ENCODE measurements at places on chromosomes 6 and 20.

DNA sequence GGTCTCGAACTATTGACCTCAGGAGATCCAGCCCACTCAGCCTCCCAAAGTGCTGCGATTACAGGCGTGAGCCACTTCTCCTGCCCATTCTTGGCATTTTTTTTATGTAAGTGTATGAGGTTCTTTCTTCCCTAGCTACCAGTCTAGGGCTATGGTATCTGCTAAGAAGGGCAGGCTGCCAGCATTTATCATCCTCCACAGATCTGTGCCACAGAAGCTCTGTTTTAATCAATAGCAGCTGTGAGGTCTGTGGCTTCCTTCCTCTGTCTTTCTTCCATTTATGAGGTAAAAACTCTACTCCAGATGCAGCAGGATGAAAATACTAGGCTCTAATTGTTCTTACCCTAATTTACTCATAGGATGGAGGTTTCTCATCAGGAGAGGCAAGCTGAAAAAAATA lies 1382.4 kb upstream of the ADGRB3 start:
- DNase-seq, result peak; percentile 7

- DNase-seq, result no peak
Observed at GRCh38 chr6:159376516-159377158, 207.4 kb downstream of the FNDC1 start.

DNA sequence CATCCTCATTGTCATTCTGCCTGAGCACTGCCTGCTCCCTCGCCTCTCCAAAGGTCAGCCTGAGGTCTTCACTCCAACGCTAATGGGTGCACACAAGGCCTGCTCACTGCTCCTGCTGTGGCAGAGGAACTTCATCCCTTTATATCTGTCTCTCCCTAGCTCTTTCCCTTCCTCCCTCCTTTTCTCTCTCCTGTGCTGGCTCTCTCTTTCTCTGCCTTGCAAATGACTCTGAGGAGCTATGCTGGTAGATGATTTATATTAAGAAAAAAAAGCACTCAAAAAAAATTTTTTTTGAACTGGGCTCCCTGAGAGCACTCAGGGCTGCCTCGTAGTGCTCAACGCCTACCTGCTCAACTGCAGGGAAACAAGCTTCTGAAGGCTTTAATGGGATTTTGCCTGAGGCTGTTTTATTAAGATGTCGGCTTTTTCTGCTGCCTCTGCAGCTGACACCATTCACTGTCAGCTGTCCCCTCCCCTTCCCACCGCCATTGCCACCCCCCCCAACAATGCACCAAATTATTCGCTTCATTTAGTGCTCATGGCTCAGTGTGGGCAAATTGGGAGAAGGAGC lies 137.7 kb upstream of the DEFB112 start:
- DNase-seq, result peak; percentile 53

GRCh38 chr20:41627611-41628244 lies 9.6 kb upstream of the CHD6 start:
- no peak for DNase-seq

DNA sequence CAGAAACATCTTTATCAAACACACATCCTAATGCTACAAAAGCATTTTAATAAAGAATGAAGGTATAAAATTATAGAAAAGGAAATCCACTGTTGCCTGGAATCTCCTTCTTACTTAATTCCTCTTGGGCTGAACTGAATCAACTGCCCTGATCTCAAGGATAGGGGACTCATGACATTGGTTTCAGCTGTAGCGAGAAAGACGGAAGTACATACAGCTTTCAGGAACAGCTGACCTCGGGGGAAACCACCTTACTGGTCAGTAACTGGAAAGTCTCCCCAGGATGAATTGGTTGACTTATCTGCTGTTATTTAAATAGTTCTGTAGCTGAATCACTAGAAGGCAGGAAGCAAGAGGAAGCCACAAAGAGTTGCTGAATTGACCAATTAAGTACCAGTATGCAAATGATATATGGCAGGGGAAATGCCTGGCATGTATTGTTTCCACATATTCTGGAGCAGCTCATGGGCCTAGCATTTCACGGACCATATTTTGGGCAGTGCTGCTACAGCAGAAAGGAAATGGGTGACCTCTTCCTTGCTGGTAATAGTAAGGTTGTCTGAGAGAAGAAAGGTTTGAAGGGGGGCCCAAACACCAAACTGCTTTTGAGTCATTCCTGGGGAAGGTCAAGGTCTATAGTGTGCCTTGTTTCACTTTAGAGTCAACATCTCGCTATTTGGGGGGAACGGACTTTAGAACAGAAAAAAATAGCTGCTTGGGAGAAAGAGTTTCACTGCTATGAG lies 43.7 kb upstream of the MAP7 start:
- no peak for DNase-seq

DNA sequence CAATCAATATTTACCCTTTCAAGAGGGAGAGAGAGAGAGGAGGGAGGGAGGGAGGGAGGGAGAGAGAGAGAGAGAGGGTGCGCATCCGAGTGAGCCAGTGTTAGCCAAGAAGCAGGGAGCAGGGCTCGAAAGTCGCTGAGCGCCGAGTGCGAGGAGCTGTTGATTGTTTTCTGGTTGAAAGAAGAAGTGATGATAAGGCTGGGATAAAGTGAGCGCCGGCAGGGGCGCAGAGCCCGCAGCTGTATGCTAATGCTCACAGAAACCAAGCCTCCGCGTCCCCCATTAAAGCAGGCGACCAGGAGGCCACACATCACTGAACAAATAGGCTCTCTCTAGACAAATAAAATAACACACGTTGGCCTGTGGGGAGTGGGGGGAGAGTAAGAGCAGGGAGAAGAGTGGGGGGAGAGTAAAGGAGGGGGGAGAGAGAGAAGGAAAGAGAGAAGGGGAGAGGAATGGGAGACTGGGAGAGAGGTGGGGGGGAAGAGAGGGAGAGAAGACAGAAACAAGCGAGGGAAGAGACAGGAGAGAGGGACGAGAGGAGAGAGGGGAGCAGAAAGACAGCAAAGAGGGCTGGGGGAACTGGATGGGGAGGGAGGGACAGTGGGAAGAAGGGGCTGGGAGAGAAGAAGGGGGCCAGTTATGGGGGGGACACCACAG lies 5.0 kb upstream of the INSM1 start:
- DNase-seq, result peak; percentile 100

DNA sequence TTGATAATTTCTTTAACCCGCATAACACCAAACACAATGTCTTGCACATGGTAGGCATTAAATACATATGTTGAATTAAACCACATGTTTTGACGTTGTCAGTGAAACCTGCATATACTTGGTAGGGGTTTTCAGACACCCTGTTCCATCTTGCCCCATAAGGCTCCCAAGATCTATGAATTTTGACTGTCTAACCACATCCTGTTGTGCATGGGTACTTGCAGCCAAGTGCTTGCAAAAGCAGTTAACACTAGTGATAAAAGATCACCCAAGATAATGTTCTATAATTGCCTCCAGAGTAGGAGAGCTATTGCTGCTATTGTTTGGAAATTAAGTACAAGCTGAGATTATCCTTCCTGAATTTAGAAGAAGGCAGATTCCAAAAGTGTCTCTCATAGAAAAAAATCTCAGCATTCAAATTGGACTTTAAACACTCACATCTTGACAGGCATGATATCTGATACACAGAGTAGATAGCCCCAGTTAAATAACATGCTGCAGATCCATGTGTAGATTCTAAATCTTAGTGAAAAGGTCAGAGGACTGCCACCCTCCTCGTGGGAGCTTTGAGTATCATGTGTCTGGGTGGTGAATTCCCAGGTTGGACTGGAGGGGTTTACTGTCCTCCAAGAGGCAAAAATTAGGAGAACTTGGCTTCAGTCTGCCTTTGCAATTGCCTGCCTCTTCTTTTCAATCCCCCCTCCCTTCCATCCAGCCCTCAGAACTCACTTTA lies 25.8 kb upstream of the CCN6 start:
- no peak for DNase-seq

GRCh38 chr20:6769903-6770785 lies 2.7 kb downstream of the BMP2 start:
- DNase-seq, result no peak

DNA sequence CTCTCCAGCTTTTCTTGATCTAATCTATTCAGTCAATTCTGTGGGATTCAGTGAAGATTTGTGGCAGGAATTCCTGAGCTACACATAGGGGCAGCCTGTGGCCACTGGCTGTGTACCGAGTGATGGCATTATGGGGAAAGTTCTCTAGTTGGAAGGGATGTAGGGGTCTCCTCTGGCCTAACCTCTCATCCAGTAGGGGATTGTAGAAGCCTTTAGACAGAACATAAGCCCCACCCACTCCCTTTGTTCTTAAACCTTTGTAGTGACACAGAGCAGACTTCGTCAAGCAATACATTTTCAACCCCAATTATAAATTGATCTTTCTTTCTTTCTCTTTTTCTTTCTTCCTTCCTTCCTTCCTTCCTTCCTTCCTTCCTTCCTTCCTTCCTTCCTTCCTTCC lies 188.9 kb downstream of the QKI start:
- DNase-seq, result no peak

DNA sequence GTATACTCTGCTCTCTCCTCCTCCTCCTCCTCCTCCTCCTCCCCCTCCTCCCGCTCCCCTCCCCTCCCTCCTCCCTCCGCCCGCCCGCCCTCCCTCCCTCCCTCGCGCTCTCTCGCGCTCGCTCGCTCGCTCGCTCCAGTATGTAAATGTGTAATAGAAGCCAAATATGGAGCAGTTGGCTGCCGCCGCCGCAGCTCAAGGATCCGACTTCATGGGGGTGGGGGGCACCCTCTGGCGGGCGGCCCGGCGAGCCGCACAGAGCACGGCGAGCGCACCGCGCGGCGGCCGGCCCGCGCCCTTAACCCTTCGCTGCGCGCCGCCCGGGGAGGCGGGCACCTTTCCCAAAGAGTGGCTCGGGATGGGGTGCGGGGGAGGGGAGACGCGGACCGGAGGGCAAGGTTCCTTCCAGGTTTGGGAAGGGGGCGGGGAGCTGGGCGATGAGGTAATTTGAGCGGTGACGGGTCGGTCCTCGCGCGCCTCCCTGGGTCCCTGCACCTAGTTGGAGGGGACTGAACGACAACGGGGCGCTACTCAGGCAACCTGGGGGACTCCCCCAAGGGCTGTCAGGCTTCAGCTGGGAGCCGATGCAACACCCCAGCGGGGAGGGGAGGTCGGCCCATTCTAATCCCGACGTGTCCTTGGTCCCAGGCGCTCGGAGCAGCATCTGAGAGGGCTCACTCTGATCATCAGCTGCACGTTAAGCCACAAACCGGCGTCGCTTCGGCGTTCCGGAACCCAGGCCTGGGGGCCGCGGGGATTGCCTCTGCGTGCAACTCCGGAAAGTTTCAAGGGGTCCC lies 409 bp upstream of the ATXN1 start:
- peak; percentile 76 for DNase-seq

GRCh38 chr20:63167026-63167917 lies 48.7 kb downstream of the YTHDF1 start:
- DNase-seq, result no peak

DNA sequence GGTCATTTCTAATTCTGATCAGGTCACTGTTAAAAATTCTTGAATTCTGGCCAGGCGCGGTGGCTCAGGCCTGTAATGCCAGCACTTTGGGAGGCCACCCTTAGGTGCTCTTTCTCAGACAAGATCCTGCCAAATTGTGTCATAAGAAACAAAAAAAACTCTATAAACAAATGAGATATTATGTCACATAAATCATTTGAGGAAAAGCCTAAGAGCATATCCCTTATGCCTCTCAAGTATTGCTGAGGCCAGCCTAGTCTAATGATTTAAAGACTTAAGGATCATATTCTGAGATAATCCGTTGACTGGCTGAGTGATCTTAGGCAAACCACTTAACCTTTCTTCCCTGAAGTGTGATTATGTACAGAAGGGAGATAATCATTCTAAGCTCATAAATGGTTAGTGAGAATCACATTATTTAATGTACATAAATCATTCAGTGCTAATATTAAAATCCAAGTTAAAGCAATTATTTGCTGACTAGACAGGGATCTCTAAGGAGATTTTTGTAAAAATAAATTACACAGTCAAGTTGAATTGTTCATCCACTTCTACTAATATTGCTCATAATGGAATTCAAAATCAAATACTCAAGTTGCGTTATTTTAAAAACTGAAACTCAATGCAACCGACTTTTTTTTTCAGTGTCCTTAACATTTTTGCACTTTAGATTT lies 365.4 kb downstream of the PHF3 start:
- peak; percentile 2 for DNase-seq

DNA sequence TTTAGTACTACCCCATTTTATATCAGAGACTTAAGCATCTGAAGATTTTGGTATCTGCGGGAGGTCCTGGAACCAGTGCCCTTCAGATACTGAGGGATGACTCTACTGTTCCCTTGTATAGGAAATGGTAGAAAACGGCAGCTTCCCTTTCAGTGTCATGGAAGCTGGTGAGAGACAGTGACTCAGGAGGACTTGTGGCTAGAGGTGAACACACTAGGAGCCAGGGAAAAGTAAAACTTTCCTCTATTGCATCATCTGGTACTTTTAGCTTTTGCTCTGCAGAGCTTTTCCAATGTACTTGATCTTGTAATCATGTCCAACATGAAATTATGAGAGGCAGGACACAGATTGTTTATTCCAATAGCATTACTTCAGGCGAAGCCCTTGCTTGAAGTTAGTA lies 45.0 kb downstream of the RNF144B start:
- DNase-seq, result no peak

DNA sequence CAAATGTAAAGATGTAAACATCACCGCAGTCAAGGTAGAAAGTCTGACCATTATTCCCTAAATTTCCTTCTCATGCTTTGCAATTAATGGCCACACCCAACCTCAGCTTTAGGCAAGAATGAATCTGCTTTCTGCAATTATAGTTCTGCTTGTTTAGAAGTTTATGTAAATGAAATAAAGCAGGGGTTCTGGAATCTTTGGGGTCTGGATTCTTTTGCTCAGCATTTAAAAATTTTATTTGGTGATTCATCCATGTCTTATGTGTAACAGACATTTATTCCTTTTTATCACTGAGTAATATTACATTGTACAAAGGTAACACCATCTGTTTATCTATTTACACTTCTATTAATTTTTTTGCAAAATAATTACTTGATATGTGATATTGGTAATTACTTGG lies 613.6 kb downstream of the UTRN start:
- DNase-seq, result no peak

DNA sequence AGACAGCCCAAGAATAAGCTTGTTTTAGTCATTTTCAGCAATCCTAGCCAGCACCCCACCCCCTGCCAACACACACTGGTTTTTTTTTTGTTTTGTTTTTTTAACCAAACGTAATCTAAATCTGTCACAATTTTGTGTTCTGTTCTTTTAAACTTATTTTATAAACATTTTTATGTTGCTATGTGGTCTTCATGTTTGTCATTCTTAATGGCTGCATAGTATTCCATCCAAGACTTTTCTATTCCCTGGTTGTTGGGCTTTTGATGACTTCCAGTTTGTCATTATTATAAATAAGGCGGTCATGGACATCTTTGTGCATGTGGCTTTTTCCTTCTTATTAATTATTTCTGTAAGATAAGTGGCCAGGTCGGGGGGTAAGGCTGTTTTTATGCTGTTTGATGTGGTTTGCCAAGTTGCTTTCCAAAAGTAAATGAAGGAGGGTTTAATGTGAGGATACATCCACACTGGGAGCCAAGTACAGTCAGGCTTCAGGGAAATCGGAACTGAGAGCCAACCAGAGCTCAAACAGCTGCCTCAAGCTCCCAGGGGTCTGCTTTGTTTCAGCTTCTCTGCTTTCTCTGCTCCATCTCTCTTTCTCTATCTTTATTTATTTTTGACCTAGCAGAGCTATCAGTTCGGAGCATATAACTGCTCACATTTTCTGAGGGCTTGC lies 125.8 kb downstream of the VEGFA start:
- DNase-seq, result no peak

GRCh38 chr6:42257614-42258013 lies 40.0 kb upstream of the MRPS10 start:
- no peak for DNase-seq

Data from NCI-H1105 treated with DMSO at 0.1 percent for 48 hours (cell line).